Lower leg skin (tissue), 4 donors: ENCODE measurements at places on chromosomes 1 and 21.

DNA sequence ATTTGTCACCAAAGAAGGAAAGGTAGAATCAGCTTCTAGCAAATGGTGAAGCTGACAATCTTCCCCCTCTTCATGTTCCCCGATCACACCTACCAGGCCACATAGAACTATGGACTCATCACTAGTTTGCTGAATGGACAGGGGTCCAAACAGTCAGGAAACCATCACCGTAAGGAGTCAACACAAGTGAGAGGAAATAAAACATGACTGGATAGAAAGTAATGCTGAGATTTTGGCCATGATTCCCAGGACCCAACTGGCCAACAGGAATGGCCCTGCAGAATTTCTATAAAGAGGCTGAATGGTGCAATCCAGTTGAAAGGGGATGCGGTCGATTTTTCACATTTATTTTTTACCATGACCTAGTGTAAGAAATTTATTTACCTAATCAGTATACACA lies 10.7 kb downstream of the DDAH1 start:
- DNase-seq, result no peak

- DNase-seq, result no peak
These were observed 643 bp upstream of the MOV10 start for GRCh38 chr1:112673592-112674439.

DNA sequence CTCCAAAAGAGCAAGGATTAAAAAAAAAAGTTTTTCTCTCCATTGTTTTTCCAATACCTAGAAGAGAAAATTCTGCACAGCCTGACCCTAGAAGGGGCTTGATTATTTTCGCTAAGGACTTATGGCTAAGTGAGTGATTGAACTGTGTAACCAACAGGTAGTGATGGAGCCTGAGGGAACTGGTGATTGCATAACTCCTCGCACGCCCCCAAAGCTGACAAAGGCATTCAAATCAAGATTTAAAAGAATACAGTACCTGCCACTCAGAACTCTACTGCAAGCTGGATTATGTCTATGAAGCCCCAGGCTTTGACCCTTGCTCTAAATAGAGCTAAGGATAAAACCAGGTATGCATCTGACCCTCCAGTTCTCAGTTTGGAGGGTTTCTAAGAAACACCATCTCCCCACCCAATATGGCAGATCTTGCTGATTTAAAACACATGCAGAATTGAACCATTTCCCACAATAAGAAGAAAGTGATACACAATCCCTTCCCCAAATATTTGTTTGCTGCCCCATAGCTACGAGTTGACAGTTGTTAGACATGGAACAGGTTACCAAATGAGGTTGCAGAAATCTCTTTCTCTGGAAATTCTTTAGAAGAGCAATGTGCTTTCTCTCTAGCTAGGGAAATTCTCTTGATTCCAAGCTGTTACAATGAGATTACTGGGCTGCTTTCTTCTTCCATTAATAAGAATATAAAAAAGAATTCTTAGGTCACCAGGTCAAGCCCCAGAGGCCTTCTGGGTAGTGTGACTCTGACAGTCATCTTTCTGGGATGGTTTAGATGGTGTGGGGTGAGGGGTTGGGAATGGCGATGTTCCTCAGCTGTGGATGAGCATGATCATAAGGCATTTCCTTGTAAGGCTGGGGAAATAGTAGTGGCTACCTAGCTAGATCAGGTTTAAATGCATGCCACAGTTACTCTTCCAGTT lies 35.1 kb downstream of the FGGY start:
- no peak for DNase-seq

DNA sequence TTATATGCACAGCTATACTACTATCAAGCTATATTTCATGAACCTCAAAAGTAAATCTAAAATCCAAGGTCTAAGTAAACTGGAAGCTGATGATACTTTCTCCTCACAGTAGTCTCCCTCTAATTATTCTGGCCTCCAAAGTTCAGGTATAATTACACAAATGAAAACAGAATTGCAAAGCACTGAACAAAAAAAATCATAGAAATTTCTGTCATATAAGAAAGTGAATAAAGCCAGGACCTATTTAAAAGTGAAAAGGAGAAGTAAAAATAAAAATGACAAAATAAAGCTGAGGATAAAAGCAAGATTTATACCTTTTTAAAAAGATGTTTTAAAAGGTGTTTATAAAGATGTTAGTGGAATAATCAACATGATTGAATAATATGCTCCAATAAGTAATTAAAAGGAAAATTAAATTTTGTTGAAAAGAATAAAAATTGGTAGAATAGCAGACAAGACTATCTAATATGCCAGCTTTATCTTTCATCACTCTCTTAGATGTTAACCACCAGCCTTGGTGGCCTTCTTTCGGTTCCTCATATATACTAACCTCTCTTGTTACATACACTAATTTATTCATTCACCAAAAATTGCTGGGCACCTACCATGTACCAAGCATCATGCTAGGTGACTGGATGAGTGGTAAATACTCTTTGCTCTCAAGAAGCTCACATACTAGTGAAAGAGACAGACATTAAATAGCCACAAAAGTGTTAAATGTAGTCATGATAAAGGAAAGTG lies 25.1 kb downstream of the SHCBP1L start:
- no peak for DNase-seq

GRCh38 chr1:239706245-239706892 lies 320.0 kb downstream of the CHRM3 start:
- no peak for DNase-seq

DNA sequence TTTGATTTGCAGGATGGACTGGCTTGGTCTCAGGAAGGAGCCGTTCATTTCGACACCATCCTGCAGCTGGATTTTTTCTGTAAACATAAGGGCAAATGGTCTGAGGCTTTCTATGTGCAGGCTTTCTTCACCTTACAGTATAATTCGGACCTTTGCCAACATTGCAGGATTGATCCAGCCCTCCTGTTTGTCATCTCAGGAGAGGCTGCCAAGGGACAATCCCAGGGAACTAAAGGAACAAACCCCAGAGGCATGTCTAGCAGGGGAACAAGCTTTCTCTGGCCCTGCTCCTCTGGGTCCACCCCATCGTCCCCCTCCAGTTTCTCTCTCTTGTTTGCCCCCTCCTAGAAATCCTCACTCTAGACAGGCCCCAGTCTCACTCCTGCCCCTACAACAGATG lies 24.8 kb upstream of the GBP6 start:
- no peak for DNase-seq

DNA sequence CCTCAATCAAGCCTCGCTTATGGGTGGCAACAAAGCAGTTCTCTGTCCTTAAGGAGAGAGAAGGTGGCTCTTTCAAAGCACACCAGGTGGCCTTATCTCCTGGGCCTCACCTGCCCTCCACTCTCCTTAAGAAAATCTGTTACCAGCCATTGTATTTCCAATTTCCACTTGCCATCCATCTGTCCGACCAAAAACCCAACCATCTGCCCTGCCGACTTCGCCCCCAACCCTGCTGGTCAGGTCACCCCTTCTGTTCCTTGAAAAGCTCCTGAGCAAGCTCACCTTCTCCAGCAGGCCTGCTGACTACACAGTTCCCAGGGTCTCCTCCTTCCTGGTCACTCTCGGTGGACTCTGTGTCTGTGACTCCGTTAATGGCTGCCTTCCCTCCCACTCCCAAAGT lies 619 bp upstream of the IGFN1 start:
- DNase-seq, result no peak

DNA sequence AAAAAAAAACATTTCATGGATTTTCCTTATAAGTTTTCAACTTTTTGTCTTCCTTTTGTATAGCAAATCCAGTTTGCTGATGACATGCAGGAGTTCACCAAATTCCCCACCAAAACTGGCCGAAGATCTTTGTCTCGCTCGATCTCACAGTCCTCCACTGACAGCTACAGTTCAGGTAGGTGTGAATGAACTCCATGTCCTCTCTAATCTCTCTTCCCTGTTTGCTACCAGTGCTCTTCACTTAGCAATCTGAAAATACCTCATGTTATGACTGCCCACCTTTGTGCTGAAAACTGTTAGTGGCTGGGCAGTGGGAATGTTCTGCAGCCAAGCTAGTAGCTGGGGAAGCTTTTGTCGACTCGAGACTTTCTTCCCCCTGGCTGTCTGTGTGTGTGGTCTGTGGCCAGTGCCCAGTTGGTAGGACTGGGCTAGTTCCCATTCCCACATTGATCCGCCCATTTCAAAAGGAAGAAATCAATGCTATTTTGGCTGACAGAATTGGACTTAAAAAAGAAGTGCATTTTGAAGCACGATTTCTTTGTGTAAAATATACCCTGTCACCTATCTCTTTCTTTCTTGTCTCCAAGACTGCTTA lies 24.5 kb downstream of the AHCYL1 start:
- DNase-seq, result no peak

DNA sequence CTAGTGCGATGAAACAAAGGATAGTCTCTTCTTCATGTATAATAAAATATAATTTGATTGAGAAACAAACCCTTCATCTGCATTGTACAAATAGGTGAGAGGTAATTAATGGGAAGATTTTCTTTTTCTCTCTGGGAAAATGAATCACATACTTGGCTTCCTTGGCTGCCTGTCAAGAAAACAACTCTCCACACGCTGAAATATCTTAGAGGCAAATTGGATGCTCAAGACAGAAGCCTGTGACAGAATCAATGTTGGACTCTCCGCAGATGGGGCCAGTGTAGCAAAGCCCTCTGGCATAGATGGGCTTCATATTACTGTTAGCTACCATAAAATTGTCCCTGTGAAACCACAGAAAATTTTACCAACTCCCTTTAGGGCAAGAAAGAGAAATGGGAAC lies 186.6 kb downstream of the GRIK1 start:
- no peak for DNase-seq

- no peak for DNase-seq
These were observed 3.5 kb upstream of the PRDX6 start for GRCh38 chr1:173473599-173474011.

GRCh38 chr1:90502696-90503095 lies 214.4 kb downstream of the BARHL2 start:
- no peak for DNase-seq

- no peak for DNase-seq
These were observed 1.5 kb downstream of the MED8 start for GRCh38 chr1:43387976-43388599.

DNA sequence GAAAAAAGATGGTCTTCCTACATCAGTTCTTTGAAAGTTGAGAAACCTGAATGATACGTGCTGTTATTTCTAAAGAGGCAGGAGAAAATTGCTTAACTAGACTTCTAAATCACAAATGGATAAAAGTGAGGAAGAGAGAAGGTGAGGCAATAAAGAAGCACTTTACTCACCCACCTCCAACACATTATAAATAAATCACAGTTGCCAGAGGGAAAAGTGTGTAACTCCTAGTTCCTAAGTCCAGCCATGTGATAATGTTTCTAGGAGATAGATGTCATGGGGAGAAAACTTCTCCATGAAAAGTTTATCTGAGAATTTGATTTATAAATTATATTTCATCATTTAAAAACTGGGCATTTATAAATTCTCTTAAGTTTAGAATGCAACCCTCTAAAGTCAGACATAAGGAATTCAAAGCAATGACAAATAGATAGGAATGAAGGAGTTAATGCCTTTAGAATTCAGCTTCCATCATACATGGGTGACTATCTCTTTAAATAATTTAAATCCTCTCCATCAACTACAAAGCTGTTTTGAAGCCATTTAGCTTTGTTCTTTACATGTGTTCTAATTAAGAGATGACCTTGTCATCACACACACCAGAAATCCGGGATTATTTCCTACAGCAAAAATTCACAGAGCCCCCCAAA lies 60.0 kb downstream of the NRIP1 start:
- DNase-seq, result no peak

- no peak for DNase-seq
These were observed 11.6 kb upstream of the CD247 start for GRCh38 chr1:167529829-167530474.

DNA sequence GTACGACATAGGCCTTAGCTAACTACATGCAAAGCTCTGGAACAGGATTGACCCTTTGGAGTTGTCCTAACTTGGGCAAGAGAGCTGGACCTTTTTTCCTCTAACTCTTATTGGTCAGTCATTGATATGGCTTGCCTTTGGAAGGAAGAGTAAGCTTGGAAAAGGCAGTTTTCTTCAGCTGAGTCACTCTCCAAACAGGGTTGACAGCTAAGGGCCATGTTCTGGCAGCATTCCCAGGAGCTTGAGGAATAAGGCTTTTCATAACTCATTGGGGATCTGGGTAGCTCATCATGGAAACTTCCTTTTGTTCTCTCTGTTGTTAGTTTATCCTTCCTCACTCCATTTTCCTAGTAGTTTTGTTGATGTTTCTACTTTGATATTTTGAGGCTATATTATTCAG lies 14.5 kb upstream of the ERRFI1 start:
- DNase-seq, result peak; percentile 89

DNA sequence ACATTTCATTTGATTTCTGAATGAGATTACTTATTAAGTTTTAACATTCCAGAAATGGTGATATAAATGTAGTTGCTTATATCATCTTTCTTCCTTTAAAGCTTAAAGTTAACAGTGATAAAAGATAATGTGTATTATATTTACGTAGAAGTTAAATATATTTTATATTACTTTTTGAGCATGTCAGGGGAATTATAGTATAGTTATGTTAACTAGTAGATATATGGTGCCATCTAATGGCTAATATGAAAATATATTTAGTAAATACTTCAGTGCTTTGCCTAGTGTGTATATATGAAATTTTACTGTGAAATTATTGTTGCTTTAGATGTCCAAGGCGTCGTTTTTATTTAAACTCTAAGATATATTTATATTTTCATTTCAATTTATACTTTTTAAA lies 51.5 kb downstream of the SYT14 start:
- DNase-seq, result no peak

DNA sequence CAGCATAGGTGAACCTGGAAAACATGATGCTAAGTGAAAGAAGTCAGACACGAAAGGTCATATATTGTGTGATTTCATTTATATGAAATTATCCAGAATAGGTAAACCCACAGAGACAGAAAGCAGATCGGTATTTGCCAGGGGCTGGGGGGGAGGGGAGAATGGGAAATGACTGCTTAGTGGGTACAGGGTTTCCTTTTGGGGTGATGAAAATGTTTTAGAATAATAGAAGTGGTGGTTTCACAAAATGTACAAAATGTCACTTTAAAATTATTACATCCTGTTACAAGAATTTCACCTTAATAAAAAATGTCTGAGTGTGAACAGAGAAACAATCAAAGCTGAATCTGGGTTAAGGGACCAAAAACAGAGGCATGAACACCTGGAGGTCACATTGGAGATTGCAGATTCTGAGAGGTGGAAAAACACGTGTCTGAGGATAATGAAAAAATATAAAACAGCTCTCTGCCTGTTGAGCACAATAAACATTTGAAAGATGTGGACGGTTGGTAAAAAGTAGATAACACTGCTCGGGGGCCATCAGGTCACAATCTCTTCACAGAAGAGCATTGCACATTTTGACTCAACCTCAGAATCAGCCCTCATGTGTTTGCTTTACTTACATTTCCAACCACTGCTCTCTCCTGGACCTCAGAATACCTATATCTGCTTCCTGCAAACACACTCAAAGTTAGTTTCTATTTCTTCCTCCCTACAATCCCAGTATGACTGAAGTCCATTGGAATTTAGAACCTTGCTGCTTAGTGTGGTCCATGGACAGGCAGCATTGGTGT lies 3.2 kb downstream of the SLAMF6 start:
- DNase-seq, result no peak

- DNase-seq, result no peak
These were observed 63.6 kb downstream of the GADD45A start for GRCh38 chr1:67748630-67749029.

- DNase-seq, result no peak
These were observed 491.5 kb downstream of the NUF2 start for GRCh38 chr1:163813251-163813650.
